Fibroblast of villous mesenchyme (primary cell): ENCODE measurements at places on chromosomes 12 and 14. TPM values are rescaled to one million over a fixed set of nuclear protein-coding genes. Genes with fewer than 3 reads are reported as not detected.

DNA sequence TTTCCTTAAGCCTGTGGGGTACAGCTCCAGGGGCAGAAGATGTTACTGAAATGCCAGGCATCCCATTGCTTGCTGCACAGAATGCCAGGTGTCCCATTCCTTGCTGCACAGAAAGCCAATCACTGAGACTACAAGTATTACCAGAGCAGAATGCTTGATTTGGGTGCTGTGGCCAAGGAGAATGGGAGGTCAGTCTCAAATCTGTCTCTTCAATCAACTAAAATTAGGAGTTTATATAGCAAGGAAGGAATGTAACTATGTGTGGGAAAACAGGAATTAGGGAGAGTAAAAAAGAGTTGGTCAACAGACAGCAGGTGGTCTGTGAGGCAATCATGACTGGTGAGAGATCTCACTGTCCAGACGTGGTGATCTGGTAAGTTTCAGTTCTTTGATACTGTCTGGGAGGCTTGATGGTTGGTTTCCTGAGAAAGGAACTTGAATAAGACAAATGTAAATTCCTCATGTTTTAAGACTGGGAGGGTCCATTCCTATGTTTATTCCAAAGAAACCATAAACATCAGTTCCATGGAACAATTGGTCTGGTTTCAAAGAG is 31.2 kb upstream of the VASH1 start:
- DNase-seq: peak; percentile 7

PROX2 gene
- under 0.01 TPM in 1 of 2 replicates, not detected in the other for total RNA-seq

DNA sequence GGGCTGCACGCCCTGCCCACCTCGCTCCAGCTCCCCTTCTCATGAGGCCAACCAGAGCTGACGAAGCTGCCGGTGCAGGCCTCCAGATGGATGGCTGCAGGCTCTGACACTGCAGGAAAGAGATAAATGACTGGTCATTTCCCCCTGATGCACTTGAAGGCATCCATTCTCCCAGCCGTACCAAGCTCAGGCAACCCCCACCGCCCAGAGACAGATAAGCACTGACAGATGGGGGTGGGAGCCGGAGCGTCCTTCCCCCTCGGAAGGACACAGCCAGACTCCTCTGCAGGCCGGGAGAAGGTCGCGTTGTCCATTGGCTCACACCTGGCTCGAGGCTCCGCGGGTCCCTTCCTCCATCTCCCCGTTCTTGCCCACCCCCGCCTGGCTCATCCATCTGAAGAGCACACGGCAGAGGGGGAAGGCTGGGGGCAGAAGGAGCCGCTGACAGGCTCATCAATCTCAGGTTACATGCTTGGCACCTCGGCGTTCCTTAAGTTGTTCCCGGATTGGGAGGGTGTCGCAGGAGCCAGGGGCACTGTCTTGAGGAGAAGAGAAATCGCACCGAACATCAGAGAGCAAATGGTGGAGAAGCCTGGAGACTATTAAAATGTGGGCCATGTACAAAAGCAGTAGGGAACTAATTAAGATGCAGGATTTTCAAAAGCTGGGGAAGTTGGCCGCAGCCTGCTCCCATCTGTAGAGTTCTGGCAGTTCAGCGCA is 151.6 kb downstream of the DPF3 start:
- DNase-seq: no peak

DNA sequence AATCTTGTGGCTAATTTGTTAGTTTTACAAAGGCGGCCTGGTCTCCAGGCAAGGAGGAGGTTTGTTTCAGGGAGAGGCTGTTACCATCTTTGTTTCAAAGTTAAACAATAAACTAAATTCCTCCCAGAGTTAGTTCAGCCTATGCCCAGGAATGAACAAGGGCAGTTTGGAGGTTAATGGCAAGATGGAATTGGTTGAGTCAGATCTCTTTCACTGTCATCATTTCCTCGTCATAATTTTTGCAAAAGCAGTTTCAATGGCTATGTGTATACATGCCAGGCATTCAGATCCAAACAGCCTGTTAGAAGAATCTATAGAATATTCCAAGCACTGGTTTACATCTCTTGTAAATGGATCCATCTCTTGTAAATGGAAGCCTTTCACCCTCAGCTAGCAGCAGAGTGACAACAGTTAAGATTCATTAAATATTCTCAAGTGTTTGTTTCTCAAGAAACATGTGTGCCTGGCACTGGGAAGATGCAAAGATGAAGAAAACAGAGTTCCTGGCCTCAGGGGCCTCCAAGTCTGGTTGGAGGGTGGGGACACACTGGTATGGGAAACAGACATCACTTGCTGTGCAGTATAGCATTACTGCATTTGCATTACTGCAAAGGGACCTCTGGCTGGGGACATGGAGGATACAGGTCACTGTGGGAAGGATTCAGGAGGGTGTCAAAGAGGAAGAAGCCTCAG is 65.8 kb downstream of the RIN3 start:
- DNase-seq: peak; percentile 18

KRT78 gene
- total RNA-seq: not detected in 2 replicates

DNA sequence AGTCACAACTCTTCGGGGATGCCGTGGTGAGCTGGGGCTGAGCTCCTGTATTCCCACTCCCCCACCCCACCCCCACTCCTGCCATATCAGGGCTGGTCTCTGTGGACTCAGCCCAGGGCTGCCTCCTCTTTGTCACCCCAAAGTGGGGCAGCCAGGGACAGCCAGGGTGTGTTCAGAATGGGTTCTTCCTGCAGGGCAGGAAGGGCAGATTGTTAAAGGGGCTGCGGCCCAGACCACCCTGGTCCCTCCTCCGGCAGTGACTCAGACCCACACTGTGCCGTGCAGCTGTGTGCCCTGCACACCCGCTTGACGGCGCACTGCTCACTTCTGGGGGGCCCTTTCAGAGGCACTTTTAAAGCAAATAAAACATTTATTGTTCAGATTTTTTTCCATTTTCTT is 9.3 kb downstream of the SLC48A1 start:
- no peak for DNase-seq

DNA sequence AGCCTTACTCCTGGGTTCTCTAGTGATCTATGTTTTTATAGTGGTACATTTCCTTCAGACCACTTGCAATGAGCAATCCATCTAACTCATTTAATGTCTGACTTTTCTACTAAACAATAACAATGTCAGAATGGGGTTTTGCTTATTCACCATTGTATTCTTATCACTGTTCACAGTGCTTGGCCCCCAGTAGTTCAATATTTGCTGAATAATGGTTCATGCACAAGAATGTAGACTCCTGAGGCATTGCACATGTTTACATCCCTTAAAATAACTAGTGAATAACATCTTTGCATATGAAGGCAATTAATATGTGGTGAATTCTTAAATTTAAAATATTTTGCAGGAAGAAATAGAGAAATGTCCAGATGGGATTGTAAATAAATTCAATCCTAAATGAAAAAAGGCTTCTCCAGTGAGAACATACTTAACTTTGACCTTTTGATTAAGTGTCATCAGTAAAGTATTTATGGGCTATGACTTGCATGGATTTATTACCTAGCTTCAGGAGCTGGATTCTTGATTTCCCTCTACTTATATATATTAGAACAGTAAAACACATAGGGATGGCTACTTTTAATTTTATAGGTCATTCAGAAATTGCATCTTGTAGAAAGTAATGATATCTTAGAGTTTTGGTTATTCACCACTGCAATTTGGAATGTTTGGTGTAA is 3.4 kb downstream of the CCER1 start:
- no peak for DNase-seq

HIGD1C gene
- total RNA-seq: not detected in 2 replicates

KRT71 gene
- not detected in 2 replicates for total RNA-seq

GRCh38 chr12:54821676-54822075 is 32.6 kb upstream of the MUCL1 start:
- DNase-seq: no peak

KCNC2 gene
- 0.43 TPM in 1 of 2 replicates, not detected in the other for total RNA-seq

GRCh38 chr12:42853370-42854140 is 264.0 kb upstream of the PRICKLE1 start:
- DNase-seq: peak; percentile 20

MAP3K9 gene
- total RNA-seq: under 0.01 and 0.43 TPM in 2 replicates

- peak; percentile 71 for DNase-seq
Measured at GRCh38 chr12:58566599-58566998, 353.7 kb downstream of the LRIG3 start.

GRCh38 chr14:53035336-53036210 is 84.7 kb upstream of the FERMT2 start:
- DNase-seq: peak; percentile 65

DNA sequence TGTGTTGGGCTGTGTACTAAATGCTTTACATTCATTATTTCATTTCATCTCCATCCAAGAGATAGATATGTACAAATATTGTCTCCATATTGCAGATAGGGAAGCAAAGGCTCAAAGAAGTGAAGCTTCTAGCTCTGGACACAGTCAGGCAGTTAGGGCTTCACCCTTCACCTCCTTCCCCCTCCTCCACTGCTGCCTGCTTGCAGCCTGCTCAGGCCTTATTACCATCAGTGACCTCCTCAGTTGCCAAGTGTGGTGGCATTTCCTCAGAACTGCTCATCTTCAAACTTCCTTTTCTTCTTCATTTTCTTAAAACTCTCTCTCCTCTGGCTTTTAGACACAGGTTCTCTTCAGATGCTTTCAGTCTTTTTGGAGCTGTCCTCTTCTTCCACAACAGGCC is 4.7 kb upstream of the GPATCH2L start:
- DNase-seq: no peak

GRCh38 chr12:26929590-26929989 is 8.2 kb downstream of the INTS13 start:
- no peak for DNase-seq
